ENCODE measurements at places on chromosomes 1 and 21. TPM values are rescaled to one million over a fixed set of nuclear protein-coding genes. Genes with fewer than 3 reads are reported as not detected.

DNA sequence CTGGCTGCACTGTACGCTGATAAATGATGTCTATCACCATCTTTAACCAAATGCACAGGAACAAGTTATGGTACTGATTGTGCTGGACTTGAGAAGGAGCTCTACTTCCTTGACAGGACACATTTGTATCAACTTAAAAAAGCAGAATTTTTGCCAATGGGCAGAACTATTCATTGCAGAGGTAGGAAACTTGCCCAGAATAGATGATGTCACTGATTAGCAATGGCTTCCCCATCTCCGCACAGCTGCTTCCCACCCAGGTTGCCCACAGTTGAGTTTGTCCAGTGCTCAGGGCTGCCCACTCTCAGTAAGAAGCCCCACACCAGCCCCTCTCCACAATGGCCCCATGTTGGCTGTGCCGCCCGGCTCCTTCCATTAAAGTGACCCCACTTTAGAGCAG lies 33.4 kb downstream of the CAPN2 start:
- peaks cover 23% of the 10 kb centered on the region for H3K4me1 ChIP-seq
- no peak overlapping the region for H3K4me3 ChIP-seq
- H3K27ac ChIP-seq = no peak overlapping the region
- no peaks in the 10 kb centered on the region for H3K27me3 ChIP-seq
- DNase-seq = no peak

GRCh38 chr1:30681782-30682181 lies 41.6 kb downstream of the MATN1 start:
- no peak overlapping the region for H3K27ac ChIP-seq
- no peaks in the 10 kb centered on the region for H3K36me3 ChIP-seq
- no peak for DNase-seq
- H3K4me3 ChIP-seq = no peak overlapping the region

DNA sequence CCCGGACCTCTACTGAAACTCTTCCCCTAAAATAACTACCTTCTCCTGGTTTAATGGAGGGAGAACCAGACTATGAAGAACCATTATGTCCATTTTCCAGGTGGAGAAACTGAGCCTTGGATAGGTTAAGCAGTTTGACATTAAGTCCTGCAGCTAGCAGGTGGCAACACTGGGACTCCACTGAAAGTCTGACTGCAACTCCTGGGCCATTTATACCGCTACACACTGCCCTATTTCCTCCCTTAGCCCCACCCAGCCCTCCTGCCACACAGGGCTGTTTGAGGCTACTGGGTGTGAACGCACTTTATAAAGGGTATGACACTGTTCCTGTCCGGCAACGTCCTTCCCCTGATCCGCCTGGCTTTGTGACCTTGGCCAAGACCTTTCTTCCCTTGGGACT lies 511 bp upstream of the INPP5B start:
- H3K27ac ChIP-seq = peak overlapping the region; percentile 90
- peak overlapping the region; percentile 65 for H3K4me3 ChIP-seq
- peaks cover 20% of the 10 kb centered on the region for H3K36me3 ChIP-seq
- peaks cover 19% of the 10 kb centered on the region for H3K4me1 ChIP-seq

DNA sequence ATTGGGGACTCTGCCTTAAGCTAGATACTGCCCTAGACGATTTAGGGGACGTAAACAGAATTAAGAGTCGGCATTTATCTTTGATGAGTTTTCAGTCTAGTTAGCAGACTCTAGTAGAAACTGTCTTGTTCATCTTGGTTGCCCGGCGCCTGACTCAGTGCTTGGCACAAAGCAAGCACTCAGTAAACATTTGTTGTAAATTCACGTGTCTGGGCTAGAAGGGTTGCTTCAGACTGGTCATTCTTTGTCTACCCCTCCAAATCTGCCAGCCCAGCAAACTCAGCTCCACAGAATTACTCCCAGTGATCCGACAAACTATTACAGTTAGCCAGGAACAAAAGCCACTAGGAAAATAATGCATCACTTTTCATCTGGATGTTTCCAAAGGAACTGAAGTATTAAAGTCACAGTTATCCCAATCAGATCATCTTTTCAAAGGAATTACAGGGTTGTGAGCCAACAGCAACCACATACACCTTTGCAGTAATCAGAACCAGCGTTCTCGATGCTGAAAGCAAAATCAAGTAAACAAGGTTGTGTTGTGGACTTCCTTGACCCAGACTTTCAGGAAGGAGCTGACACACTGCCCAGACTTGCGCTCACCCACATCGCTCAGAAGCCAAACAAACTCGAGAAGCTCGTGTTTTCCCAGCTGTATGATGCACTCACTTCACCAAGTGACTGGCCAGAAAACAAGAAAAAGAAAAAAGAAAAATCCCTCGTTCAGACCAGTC lies 66.5 kb upstream of the GADD45A start:
- no peaks in the 10 kb centered on the region for H3K27me3 ChIP-seq
- DNase-seq = peak; percentile 21
- H3K36me3 ChIP-seq = no peaks in the 10 kb centered on the region
- peak overlapping the region; percentile 43 for H3K27ac ChIP-seq

DNA sequence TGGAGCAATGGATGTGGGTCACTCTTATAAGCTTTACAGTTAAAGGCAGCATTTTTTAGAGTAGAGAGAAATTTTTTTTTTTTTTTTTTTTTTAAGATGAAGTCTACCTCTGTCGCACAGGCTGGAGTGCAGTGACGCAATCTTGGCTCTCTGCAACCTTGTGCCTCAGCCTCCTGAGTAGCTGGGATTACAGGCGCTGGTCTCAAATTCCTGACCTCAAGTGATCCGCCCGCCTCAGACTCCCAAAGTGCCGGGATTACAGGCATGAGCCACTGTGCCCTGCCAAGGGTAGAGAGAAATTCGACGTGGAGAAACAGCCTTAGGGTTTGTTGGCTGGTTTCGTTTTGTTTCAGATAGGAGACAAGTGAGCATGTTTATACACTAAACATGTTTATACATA lies 594.2 kb upstream of the ADAMTS5 start:
- H3K27ac ChIP-seq = no peak overlapping the region
- no peak for DNase-seq
- no peak overlapping the region for H3K4me3 ChIP-seq
- H3K27me3 ChIP-seq = no peaks in the 10 kb centered on the region

DNA sequence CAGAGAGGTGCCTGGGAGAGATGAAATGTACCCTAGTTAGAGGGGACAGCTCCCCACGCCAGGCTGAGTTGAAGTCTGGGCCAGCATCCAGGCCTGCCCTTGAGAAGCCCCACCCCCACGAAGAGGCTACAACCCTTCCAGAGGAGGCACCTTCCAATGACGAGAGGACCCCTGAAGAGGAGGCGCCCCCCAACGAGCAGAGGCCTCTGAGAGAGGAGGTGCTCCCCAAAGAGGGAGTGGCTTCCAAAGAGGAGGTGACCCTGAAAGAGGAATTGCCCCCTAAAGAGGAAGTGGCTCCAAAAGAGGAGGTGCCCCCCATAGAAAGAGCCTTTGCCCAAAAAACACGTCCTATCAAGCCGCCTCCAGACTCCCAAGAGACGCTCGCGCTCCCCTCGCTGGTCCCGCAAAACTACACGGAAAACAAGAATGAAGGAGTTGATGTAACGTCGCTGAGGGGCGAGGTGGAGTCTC lies 3.1 kb downstream of the EVA1B start:
- DNase-seq = no peak
- H3K27ac ChIP-seq = peak overlapping the region; percentile 88
- H3K4me1 ChIP-seq = peaks cover 28% of the 10 kb centered on the region
- peak overlapping the region; percentile 88 for H3K4me3 ChIP-seq
- no peaks in the 10 kb centered on the region for H3K36me3 ChIP-seq

DNA sequence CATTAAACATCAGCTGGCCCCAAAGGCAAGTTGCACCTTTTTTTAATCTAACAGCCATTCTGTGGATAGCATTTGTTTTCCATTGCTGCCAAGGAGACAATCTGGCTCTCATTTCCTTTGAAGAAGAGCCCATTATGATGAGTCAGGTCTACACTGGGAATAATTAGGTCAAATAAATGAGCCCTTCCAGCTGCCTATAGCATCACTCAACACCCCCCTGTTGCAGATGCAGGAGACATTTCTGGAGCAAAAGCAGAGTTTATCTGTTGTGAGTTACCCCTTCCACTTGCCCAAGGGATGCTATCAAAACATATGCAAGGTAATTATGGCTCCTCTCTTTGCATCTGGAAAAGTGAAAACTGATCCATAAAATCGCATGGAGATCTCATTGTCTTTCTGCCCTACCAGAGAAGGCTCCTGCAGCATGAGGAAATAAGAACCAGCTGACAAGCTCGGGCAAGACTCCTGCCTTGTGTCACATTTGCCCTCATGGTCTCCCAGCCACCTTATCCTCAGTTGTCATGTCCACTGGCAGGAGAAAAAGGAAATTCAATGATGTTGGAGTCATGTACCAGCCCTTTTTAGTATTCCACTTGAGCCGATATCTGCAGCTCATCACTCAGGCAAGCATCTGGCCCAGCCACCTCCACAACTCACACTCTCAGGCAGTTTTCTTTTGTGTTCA lies 135.9 kb downstream of the SLC30A10 start:
- H3K36me3 ChIP-seq = no peaks in the 10 kb centered on the region
- no peak overlapping the region for H3K4me3 ChIP-seq
- no peak for DNase-seq
- H3K4me1 ChIP-seq = peaks cover 13% of the 10 kb centered on the region
- no peak overlapping the region for H3K27ac ChIP-seq
- no peaks in the 10 kb centered on the region for H3K27me3 ChIP-seq

DNA sequence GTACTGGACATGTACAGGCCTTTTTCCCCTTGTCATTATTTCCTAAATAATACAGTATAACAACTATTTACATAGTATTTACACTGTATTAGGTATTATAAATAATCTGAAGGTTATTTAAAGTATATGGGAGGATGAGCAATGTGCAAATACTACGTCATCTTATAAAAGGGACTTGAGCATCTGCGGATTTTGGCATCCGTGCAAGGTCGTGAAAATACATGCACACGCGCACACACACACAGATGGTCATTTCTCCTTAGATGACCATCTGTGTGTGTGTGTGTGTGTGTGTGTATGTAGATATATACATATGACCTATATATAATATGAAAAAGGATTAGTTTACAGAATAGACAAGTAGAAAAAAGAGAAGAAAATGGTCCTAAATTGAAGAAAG lies 15.4 kb downstream of the ALG14 start:
- no peaks in the 10 kb centered on the region for H3K4me1 ChIP-seq
- H3K4me3 ChIP-seq = no peak overlapping the region
- no peaks in the 10 kb centered on the region for H3K36me3 ChIP-seq

DNA sequence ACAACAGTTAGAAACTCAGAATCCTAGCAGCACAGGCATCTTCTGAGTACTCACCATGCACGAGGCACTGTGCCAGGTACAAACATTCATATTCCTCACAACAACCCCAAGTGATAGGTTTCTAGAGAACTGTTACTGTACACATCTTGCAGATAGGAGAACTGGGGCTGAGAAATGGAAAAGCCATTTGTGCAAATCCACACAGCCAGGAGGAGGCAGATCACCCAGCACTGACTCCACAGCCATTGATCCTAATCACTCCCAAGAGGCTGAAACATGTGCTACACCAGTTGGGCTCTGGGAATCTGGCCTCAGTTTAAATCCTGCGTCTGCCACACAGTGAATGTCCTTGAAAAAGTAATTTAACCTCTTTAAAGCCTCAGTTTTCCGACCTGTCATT lies 151.0 kb downstream of the ST6GALNAC5 start:
- H3K27me3 ChIP-seq = peaks cover 9% of the 10 kb centered on the region
- DNase-seq = no peak
- no peaks in the 10 kb centered on the region for H3K4me1 ChIP-seq

KCNK1 gene
- total RNA-seq = 15.9 TPM

GRCh38 chr1:246641394-246641793 lies 75.1 kb downstream of the CNST start:
- peaks cover 44% of the 10 kb centered on the region for H3K36me3 ChIP-seq
- no peaks in the 10 kb centered on the region for H3K27me3 ChIP-seq
- no peak overlapping the region for H3K4me3 ChIP-seq
- no peak overlapping the region for H3K27ac ChIP-seq
- DNase-seq = no peak
- H3K4me1 ChIP-seq = peaks cover 11% of the 10 kb centered on the region

DNA sequence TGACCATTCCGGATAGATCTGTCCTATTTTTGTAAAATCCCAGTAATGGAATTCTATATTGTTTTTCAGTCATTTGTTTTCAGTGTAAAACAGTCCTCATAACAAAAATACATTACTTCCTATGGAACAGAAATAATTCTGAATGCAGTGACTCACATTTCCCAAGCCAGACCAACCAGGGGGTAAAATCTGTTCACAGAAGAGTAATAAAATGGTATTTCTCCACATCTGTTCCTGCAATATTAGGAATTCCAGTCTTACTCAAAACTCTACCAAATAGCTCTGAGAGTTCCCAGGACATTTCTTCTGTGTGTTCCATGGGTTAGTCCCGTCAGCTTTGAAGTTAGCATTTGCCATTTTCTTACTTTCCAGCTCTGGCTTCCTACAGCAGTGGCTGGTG lies 2.6 kb upstream of the DDR2 start:
- no peak overlapping the region for H3K27ac ChIP-seq
- no peaks in the 10 kb centered on the region for H3K36me3 ChIP-seq
- H3K4me3 ChIP-seq = no peak overlapping the region

DNA sequence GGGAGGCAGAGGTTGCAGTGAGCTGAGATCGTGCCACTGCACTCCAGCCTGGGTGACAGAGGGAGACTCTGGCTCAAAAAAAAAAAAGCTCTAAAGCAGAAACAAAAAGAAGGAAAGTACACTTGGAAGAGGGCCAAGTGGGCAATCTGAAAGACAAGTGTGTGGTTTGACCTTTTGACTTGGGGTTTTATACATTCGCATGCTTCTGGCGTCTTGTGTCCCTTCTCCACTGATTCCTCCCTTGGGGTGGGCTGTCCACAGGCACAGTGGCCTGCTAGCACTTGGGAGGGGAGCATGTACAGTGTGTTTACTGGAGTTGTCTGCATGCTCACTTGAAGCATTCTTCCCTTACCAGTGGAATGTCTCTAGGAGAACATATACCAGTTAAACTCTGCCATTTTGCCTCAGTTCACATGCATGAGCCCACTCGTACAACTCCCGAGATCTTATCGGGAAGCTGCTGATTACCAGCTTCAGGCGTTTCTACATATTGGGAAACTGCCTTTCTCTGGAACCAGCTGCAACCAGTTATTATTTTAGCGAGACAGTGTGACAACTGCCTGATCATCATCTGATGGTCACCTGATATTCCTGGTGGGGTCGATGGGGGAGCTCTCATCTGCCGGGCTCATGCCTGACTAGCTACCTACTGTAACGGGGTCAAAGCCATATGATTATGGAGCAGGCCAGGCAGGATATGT lies 113.5 kb upstream of the ZNF678 start:
- DNase-seq = no peak
- H3K36me3 ChIP-seq = no peaks in the 10 kb centered on the region
- peaks cover 11% of the 10 kb centered on the region for H3K27me3 ChIP-seq
- H3K4me1 ChIP-seq = no peaks in the 10 kb centered on the region

SLAMF7 gene
- total RNA-seq = 0.17 TPM

PPM1J gene
- total RNA-seq = 9.4 TPM

FMO5 gene
- total RNA-seq = 1.5 TPM

DNA sequence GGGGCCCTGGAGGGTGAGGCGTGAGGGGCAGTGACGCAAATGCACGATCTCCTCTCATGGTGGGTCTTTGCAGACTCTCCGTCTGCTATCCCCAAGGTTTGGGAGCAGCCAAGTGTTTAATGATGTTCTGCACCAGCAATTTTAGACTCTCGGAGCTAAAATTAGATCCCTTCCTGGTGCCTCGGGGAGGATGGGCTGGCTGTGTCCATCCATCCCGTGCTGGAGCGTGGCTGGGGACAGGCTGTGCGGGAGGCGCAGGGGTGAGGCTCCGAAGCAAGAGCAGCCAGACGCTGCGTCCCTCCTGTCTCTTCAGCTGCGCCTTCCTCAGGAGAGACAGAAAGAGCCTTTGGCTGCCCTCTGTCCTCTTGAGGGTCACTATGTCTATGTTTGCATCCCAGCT lies 387.6 kb downstream of the CAMTA1 start:
- no peaks in the 10 kb centered on the region for H3K36me3 ChIP-seq
- no peak for DNase-seq
- H3K4me1 ChIP-seq = no peaks in the 10 kb centered on the region
- no peak overlapping the region for H3K27ac ChIP-seq
- no peaks in the 10 kb centered on the region for H3K27me3 ChIP-seq

All from heart right ventricle (tissue), 16 donors.